ENCODE measurements at places on chromosomes 12 and 14.

GRCh38 chr14:68399971-68400370 is 392.9 kb downstream of the ZFP36L1 start:
- DNase-seq = no peak

GRCh38 chr12:108712925-108713203 is 18.5 kb downstream of the CORO1C start:
- DNase-seq = no peak

- no peak for DNase-seq
Measured at GRCh38 chr12:131734336-131735152, 23.7 kb downstream of the SFSWAP start.

DNA sequence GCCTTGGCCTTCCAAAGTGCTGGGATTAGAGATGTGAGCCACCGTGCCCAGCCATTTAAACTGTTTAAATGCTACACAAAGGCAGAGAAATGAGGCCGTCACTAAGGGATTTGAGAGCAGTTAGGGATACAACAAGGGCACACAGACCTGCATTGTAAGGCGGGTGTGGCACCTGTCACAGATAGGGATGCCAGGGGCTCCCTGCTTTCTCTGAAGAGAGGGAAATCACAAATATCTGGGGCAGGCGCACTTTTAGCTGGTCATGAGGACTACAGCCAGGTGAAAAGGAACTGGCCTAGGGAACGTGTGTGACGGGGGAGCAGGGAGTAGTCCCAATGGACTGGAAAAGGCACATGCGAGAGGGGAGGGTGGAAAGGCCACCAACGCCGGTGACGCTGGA is 9.7 kb downstream of the SSH1 start:
- DNase-seq = no peak

GRCh38 chr12:28443337-28443736 is 253.1 kb downstream of the CCDC91 start:
- no peak for DNase-seq

GRCh38 chr12:69484428-69484827 is 14.2 kb downstream of the FRS2 start:
- DNase-seq = no peak

GRCh38 chr12:124517260-124518050 is 50.0 kb downstream of the NCOR2 start:
- no peak for DNase-seq

GRCh38 chr14:99377951-99378350 is 102.7 kb downstream of the SETD3 start:
- no peak for DNase-seq

DNA sequence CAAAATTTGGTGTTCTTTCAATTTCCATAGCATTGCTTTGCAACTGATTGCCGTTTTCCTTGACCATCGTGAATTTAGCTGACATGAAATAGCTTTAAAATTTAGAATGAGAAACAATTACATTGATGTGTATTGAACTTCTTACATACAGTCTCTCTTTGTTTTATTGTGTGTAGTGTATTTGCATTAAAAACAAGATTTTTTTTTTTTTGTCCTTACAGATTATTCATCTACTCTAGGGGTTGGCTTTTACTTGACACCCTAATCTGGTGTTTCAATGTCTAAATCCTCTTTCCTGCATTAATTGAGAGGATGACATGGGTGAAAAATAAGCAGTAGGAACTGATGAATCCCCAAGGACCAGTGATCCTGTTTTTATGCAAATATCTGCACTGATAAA is 20.6 kb downstream of the LIN52 start:
- no peak for DNase-seq

- DNase-seq = no peak
Measured at GRCh38 chr12:42326541-42327226, 717 bp downstream of the PPHLN1 start.

GRCh38 chr12:79063258-79063657 is 198.7 kb downstream of the SYT1 start:
- no peak for DNase-seq

DNA sequence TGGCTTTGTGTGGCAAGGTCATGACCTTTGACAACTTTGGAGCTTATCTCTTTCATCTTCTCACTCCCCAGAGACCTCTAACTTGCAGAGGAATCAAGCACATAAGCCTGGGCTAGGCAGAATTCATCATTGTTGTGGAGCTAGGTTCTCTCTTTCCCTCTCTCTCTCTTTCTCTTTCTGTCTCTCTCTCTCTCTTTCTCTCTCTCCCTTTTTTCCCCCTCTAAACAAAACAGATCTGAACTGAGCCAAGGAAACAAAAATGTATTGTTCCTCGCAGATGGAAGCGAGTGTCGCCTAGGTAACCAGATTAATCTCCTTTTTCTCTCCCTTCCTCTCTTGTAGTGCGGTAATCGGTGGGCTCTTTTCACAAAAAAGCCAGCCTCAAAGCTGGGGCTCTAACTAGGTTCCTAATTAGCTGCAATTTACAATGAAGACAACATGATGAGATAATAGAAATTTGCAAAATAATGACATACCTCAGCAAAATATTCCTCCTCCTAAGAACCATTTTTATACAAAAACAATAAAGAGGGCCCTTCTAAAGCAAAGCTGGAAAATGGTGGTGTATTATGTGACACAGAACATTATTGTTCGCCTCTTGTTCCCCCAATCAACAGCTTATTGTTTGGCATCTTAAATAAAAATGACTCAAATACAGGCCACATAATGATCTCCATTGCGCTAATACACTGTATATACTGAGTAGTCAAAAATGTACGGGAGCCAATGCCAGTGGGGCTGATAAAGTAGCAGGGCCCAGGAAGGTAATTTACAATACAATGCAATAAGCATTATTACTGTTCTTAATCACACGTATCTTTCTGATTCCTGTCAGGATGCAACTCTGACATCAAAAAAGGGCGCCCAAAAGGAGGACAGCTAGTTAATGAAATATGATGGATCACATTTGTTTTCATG is 65.7 kb upstream of the SOX5 start:
- no peak for DNase-seq

- DNase-seq = no peak
Measured at GRCh38 chr12:93683410-93683809, 6.2 kb downstream of the CRADD start.

GRCh38 chr12:101231636-101232035 is 21.6 kb upstream of the SLC5A8 start:
- DNase-seq = no peak

GRCh38 chr12:131672311-131672940 is 38.5 kb upstream of the SFSWAP start:
- DNase-seq = no peak

DNA sequence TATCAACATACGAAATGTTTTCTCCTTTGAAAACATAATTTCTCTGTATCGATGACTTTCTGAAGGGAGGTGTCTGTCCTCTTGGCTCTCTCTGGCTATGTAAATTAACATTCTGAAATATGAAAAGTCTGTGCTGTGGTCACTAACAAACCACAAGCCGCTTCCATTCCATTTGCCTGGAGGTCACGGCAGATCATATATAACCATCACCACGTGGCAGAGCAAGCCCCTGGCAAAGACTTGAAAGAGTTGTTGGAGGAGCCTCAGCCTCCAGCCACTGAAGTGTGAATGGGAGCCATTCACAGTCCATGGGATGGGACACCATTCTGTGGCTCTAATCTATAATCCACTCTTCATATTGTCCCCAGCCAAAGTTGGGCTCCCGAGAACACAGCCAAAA is 39.6 kb downstream of the CDKL1 start:
- no peak for DNase-seq

GRCh38 chr12:95337146-95337545 is 119.5 kb downstream of the VEZT start:
- no peak for DNase-seq

DNA sequence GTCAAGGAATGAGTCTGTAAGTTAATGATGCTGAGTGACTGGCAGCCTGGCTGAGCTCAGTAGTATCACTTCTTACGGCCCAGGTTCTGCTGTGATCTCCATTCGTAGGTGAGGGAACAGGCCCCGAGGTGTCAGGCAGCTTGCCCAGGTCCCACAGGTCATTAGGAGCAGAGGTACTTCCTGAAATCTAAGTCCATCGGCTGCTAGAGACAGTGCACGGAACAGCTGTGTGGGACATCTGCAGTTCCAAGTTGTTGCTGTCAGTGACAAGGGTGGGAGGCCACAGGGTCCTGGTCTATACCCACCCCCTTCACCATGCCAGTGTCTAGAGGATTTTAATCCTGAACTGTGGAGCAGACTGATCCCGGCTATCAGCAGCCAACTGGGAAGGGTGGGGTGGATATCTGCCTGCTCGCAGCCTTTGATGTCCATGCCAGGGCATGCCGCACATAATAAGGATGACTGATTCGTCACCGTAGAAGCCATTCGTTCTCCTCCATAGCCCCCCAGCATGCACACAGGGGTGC is 82.3 kb upstream of the RIN3 start:
- DNase-seq = no peak

- no peak for DNase-seq
Measured at GRCh38 chr12:77115471-77115870, 50.1 kb upstream of the E2F7 start.

- DNase-seq = no peak
Measured at GRCh38 chr14:81023095-81023710, 67.8 kb downstream of the TSHR start.

GRCh38 chr14:64711039-64711438 is 6.8 kb downstream of the PLEKHG3 start:
- no peak for DNase-seq

DNA sequence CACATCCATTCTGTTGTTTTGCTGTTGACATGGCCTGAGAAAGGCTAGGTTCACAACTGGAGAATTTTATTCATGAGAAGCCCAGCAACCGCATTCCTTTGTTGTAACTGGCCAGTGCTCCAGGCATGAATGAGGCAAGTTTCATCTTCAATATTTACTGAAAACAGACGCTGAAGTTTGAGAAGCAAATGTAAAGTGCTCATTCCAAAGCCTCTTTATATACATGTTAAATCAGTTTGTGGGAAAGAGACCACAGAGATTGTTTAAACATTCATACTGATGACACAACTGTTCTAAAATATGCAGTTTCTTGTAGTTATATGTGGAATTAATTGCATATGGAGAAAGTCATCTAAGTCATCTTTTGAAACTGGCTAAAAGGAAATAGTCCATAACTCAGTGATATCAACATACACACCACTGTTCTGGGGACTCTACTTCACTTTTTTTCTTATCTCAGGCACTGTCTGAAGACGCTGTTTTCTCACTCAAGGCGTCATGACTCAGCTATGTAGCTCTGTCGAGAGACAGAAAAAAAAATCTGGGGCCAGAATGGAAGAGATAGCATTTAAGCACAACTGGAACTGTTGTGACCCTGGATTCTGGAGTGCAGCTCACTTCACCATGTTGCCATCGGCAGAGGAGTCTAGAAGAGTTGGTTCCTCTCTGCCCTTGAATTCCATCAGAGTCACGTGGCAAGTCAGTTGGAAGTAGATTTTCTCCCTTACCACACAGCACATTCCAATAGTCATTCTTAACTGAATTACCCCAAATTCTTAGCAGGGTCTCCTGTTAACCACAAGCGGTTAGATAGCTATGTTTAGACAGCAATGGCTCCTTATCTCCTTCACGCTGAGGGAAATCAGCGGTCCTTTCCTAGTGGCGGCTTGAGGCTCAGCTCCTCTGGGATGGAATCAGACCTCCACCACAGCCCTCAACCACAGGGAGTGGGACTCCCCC is 258.4 kb upstream of the HMGA2 start:
- DNase-seq = no peak

DNA sequence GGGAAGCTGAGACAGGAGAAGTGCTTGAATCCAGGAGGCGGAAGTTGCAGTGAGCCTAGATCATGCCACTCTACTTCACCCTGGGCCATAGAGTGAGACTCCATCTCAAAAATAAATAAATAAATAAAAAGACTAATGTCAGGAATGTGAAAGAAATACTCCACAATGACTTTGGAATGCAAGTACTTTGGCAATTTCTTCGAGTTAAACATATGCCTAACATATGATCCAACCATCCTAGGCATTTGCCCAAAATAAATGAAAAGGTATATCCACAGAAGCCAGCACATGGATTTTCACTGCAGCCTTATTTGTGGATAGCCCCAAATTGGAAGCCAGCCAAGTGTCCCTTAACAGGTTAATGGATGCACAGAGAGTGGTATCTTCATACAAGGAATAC is 357.9 kb upstream of the TMEM132C start:
- no peak for DNase-seq

GRCh38 chr14:92830902-92831301 is 36.8 kb downstream of the GOLGA5 start:
- DNase-seq = no peak

DNA sequence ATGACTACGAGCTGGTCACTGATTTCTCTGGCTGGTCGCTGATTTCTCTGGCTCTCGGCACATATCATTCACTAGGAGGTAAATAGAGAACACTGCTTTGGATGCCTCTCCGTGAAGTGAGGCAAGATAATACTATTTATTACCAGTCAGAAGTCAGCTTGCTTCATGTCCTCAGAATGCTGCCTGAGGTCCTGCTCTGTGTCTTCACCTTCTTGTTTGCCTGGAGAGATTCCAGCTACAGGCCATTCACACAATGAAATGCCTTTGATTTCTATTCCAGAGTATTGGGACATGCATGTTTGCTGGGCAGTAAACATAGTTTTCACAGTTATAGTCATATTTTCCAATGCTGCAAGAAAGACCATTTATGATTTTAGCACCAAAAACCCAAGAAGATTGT is 106.7 kb downstream of the AEBP2 start:
- DNase-seq = no peak

- no peak for DNase-seq
Measured at GRCh38 chr12:20483776-20484175, 115.4 kb downstream of the PDE3A start.

GRCh38 chr12:31737345-31737744 is 8.5 kb upstream of the AMN1 start:
- DNase-seq = no peak

DNA sequence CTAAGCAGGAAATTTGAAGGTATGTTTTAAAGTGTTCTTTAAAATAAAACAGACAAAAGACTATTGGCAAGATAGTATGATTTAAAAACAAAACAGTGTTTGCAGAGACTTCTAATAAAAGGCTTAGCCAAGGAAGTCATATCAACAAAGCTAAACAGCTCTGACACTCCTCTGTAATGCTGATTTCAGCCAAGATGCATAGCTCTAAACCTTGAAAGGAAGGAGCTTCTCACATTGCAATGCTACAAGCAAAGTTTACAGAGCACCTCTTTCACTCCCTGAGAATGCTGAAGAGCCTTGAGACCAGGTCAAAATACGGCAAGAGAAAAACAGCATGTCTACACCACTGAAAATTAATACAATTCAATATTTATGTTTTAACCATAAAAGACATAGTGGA is 51.8 kb downstream of the PARP11 start:
- DNase-seq = no peak

DNA sequence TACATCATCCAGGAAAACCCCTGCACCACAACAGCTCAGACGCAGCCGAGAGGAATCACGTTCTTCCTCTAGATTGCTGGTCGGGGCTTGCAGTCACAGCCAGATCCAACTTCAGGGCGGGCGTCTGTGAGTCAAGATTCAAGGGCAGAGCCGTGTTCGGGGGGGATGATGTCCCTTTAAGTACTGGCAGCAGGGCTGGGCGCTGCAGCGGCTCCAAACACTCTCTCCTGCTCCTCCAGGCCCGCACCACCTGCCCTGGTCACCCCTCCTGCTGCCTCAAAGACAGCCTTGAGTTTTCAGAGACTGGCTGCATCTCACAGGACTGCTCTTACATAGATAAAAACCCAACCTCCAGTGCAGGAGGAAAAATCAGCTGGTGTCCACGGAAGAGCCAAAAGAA is 68.3 kb downstream of the KDM2B start:
- no peak for DNase-seq

All from stimulated activated CD8-positive, alpha-beta memory T cell treated with anti-CD3 and anti-CD28 coated beads, Interleukin-15, amount 100 ng/mL, for 24 hours (primary cell).